ENCODE measurements at places on chromosomes 1 and 21.

DNA sequence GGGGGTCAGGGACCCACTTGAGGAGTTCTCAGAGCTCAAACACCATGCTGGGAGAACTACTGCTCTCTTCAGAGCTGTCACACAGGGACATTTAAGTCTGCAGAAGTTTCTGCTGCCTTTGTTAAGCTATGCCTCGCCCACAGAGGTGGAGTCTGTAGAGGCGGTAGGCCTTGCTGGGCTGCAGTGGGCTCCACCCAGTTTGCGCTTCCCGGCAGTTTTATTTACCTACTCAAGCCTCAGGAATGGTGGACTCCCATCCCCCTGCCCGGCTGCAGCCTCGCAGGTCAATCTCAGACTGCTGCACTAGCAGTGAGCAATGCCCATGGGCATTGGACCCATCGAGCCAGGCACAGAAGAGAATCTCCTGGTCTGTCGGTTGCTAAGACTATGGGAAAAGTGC, 706.4 kb downstream of the LRRIQ3 start:
- DNase-seq, result no peak

GRCh38 chr21:33302796-33303195, 22.0 kb upstream of the IFNAR1 start:
- DNase-seq, result no peak

GRCh38 chr1:42613803-42614131, 44.5 kb upstream of the PPIH start:
- DNase-seq, result no peak

DNA sequence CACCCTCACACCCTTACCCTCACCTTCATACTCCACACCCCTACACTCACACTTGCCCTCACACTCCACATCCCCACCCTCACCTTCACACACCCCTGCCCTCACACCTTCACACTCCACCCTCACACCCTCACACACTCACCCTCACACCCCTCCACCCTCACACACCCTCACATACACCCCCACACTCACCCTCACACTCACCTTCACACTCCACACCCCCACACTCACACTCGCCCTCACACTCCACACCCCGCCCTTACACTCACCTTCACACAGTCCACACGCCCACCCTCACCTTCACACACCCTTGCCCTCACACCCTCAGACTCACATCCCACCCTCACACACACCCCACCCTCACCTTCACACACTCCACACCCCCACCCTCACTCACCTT, 43.6 kb upstream of the EDN2 start:
- no peak for DNase-seq

DNA sequence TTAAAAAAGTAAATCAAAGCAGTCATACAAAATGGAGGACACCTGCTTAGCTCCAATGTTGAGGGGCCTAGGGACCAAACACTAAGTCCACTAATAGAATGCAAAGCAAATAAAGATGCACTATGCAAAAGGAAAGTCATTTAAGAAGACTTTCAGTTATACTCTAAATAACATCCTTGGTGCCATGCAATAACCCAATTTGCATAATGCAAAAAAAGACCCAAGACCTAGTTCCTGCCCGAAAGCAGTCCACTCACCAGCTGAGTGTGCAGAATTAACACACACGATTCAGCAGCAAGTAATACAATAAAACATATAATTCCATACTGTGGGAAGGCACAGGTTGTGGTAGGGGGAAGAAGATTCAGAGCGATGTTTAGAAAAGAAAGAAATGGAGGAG, 101.8 kb downstream of the TGFBR3 start:
- no peak for DNase-seq
